ENCODE measurements at places on chromosomes 11 and 22.

DNA sequence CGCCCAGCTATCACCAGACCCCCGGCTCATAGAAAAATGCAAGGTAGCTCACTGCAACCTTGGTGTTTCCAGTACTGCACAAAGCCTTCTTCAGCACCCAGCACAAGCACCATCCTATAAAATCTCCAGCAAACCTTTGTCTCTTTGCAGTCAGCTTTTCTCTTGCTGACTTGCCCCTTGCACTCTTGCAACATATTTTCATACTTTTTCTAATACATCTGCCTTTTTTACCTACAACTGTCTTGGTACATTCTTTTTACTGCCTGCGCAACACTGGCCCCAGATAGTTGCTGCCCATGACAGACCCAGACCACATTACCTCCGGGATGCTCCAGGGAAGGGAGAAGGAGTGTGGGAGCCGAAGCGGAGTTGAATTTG lies 142.4 kb downstream of the MPPED1 start:
- H3K4me1 ChIP-seq, result no peaks in the 10 kb centered on the region
- H3K27me3 ChIP-seq, result no peaks in the 10 kb centered on the region
- DNase-seq, result no peak
- no peak overlapping the region for H3K4me3 ChIP-seq

GRCh38 chr11:117144477-117145392 lies 648 bp downstream of the PAFAH1B2 start:
- H3K27ac ChIP-seq, result peak overlapping the region; percentile 93
- DNase-seq, result no peak
- peaks cover 16% of the 10 kb centered on the region for H3K4me1 ChIP-seq
- H3K4me3 ChIP-seq, result peak overlapping the region; percentile 63
- peaks cover 4% of the 10 kb centered on the region for H3K36me3 ChIP-seq

DNA sequence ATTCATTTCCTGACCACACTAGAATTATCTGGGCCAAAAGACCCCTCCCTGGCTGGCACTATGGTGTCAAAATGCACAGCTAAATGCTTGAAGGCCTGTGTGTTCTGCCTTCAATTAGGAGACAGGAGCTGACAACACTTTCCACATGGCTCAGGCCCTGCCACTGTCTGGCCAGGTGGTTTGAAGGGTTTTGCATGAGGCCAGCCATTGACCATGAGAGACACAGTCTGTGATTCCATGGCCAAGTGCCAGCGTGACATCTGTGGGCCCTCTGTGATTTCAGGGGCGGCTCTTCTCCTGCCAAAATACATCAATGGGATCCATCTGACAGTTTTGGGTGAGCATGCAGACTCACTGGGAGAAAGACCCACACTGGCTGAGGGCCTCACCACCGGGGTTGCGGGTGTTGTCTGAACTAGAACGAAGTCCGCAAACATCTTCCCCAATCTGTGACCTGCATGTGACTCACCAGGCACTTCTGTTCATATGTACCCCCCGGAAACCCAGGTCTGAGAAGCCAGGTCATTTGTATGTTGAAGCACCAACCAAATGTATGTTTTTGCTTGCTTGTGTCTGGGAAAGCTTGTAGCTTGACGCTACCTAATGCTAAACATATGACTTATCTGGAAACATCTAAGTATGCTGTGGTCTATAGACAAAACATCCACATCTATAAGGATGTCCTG lies 20.7 kb upstream of the NAV2 start:
- H3K4me3 ChIP-seq, result no peak overlapping the region
- DNase-seq, result no peak
- no peak overlapping the region for H3K27ac ChIP-seq
- no peaks in the 10 kb centered on the region for H3K36me3 ChIP-seq
- peaks cover 3% of the 10 kb centered on the region for H3K27me3 ChIP-seq

DNA sequence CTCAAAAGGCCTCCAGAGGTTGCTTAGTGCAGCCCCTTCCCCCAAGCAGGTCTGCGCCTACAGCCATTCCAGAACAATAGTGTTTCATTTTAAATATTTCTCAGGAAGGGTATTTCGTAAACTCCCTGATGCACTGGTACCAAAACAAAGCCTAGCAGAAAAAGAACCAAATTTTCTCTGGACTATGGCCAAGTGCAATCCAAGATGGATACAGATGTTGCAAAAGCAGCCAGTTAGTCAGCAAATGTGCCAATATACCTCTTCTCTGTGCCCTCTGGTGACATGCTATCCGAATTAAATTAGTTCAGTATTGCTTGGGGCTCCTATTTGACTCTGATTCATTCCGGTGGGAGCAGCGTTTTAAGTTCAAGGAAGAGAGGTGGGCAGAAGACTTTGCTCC lies 247.8 kb downstream of the NTM start:
- no peaks in the 10 kb centered on the region for H3K27me3 ChIP-seq
- H3K4me3 ChIP-seq, result no peak overlapping the region
- DNase-seq, result no peak
- no peaks in the 10 kb centered on the region for H3K4me1 ChIP-seq
- H3K27ac ChIP-seq, result no peak overlapping the region
- H3K36me3 ChIP-seq, result no peaks in the 10 kb centered on the region
